ENCODE measurements at places on chromosomes 3 and 15.
A peak's percentile ranks its signal among the peaks of the same experiment; 100 is the strongest.

DNA sequence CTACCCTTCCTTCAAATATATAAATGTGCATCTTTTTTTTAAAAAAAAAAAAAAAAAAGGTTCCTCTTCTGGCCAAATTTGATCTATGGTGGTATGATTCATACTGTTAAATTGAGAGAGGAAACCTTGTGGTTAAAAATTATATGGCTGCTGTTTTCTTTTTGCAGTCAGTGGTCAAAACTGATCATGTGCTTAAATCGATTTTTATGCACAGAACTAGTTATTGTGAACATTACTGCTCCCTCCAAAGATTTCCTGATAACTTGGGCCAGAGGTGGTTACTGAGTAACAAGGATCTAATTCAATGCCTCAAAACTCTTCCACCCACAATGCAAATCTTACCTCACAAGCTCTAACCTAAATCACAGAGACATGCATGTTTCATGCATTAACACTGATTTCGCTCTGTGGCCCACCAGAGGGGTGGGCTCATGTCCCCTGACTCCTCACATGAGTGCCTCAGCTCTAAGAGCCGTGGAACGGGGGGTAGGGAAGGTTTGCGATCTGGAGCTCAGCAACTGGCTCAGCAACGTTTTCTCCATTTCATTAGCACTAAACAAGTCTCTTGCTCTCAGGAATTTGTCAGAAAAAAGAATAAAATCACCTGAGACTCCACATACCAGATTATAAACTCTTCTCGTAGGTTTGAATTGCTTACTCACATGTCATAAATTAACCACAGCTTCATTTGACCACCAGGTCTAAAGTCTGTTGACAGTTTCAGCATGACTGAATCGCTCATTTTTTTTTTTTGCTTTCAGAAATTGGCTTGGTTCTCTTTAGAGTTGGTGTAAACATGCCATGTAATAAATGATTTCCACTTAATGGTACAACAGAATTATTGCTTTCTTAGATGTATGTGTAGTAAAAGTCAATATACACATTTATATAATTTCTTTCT is 280.4 kb downstream of the CD47 start:
- no peak for DNase-seq

DNA sequence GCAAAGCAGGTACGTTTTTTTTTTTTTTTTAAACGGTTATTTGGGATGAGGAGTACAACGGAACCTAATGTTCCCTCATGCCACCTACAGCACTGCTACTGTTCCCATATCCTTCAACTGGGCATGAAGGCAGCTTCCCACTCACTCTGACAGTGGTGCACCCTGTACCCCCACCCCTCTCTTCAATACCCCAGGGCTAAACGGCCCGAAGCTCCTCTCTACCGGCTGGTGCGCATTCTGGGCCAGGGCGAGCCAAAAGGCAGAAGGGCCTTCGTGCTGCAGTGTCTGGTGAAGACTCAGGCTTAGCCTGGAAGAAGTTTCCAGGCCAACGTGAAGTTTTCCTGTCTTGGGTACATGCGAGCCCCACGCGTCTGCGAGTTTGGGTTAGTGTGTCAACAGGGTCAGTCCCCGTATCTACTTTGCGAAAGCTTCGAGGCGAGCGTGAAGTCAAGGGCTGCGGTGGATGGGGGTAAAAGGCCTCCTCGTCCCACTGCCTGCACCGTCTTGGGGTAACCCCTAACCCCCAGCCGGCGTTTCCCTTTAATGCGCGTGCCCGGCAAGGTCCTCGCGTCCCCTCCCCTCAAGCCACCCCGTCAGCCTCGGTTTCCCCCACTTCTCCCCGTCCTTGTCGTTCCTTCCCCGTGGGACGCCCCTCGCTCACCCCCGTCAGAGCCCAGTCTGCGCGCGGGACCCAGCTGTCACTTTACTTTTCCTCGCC is 765 bp upstream of the UBE2E2 start:
- no peak for DNase-seq

- no peak for DNase-seq
Observed at GRCh38 chr15:45550436-45550835, 27.9 kb upstream of the SLC30A4 start.

DNA sequence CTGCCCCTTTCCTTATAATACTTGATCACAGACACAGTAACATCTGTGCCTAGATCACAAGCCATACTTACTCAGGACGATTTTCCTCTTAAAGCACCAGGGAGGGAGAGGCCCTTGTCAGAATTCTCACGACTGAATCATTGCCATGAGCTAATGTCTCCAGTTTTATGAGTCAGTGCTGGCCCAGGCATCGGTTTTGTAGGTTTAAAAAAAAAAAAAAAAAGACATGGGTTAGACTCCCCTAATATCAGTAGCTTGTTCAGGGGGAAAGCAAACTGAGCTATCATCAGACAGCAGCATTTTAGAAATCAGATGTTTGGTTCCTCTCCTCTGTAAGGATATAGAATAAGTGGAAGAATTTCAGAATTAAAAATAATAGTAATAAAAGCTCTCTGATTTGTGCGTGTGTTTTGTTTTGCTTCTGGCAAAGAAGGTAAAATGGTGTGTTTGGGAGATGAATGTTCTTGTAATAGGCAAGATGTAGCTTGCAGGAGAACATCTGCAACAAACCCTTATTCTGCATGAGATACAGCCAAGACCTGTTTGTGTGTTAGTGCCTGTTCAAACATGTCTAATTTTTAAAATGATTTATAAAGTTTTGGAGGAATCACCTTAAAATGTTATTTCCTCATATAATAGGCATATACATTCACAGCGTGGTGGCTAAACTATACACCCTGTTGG is 193.6 kb downstream of the TP63 start:
- peak; percentile 94 for DNase-seq

- no peak for DNase-seq
Observed at GRCh38 chr3:61008153-61008997, 242.9 kb downstream of the FHIT start.

DNA sequence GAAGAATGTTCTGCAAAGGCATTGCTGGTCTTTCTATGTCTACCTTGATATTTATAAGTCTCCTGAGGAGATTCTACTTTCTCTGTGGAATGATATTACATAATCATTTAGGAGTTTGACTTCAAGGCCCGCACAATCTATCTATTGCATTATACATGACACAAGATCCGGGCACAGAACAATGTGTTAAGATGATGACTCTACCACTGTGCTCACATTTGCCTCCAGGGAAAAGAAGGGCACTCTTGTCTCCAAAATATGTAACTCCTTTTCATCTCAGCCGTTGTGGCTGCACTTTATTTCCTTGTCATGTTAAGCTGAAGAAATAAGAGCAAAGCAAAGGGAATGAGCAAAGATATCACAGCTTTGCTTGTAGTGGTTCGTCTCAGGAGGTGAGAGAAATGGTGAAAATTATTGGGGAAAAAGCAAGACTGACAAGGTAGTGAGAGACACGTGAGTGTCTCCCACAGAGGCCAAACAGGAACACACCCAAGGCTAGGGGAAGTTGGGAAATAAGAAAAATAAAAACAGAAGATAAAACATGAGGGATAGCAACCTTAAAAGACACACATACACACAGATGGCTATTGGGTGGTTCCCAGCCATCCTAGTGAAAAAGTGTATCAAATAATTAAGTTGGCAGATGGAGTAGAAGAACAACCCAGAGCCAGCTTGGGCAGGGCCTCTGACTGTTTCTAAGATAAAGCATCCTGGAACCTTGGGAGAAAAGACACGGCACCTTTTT is 184.3 kb downstream of the P3H2 start:
- DNase-seq = no peak

GRCh38 chr15:68106656-68107055 is 52.5 kb downstream of the PIAS1 start:
- DNase-seq = peak; percentile 63

GRCh38 chr3:129305592-129306091 is 27.0 kb downstream of the HMCES start:
- DNase-seq = peak; percentile 78

- DNase-seq = peak; percentile 77
Observed at GRCh38 chr3:27165321-27165721, 203.9 kb downstream of the NEK10 start.

GRCh38 chr3:17014709-17015108 is 130.0 kb downstream of the PLCL2 start:
- no peak for DNase-seq

GRCh38 chr3:40143283-40144090 is 166.0 kb upstream of the EIF1B start:
- no peak for DNase-seq

DNA sequence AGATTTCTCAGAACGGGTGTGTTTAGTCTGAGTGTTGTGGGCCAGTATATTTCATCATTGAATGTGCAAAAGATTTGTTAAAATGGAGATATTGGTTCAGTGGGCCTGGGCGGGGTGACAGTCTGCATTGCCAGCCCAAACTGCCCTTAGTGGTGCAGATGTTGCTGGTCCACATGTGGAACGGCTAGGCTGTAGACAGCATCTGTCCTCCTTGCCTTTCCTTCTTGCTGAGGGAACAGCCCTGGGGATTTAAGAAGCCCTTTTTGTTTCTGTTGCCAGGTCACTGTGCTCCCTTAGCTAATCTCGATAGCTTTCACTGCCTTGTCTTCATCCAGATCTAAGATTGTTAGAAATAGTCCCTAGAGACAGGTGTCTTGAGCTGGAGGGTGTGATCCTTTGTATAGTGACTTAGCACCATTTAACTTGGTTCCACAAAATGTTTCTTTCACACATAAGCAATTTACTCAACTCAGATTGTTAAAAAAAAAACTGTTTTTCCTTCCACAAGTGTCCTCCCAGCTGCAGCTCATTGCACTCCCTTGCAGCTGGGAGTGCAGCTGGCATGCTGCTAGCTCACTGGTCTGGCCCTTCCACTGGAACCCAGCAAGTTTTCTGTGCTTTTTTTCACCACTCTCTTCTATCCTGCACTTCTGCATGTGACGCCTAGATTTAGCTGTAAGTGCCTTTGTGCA is 37.5 kb downstream of the GAP43 start:
- no peak for DNase-seq

GRCh38 chr3:167669699-167670098 is 16.0 kb upstream of the WDR49 start:
- no peak for DNase-seq

GRCh38 chr15:98970799-98971198 is 36.8 kb downstream of the PGPEP1L start:
- DNase-seq = no peak

- no peak for DNase-seq
Observed at GRCh38 chr15:66008940-66009562, 139.8 kb downstream of the RAB11A start.

DNA sequence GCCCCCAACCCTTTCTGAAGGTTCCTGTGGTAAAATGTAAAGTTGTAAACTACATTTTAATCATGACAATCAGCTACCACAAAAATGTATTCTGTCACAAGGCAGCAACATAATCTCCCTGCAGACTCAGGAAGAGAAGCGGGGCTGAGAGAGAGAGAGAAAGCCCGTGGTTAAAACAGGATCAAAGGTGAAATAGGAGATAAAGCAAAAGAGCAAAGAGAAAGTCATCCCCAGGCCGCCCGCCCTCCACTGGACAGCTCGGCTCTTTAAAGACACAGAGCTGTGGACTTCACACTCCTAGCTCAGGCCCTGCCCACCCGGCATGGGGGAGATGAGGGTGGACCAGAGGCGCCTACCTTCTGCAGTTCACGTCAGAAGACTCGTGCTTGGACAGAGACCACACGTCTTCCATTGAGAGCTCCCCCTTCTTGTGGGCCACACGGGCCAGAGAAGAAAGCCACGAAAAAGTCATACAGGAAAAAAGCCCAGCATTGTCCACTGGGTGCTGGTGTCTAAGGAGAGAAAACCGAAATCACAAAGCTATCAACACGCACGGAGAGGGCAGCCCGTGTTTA is 29.4 kb downstream of the ABCC5 start:
- DNase-seq = no peak

GRCh38 chr3:194447161-194447560 is 39.6 kb downstream of the ATP13A3 start:
- peak; percentile 15 for DNase-seq

DNA sequence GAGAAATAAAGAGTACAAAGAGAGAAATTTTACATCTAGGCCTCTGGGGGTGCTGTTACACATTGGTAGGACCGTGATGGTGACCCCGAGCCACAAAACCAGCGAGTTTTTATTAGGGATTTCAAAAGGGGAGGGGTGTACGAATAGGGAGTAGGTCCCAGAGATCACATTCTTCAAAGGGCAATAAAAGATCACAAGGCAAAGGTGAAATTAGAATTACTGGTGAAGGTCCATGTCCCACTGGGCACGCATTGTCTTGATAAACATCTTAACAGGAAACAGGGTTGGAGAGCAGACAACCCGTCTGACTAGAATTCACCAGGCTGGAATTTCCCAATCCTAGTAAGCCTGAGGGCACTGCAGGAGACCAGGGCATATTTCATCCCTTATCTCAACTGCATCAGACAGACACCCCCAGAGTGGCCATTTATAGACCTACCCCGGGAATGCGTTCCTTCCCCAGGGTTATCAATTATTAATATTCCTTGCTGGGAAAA is 4.3 kb downstream of the IRAK2 start:
- DNase-seq = no peak

- peak; percentile 43 for DNase-seq
Observed at GRCh38 chr3:103919327-103919726, 1447.4 kb upstream of the ALCAM start.

DNA sequence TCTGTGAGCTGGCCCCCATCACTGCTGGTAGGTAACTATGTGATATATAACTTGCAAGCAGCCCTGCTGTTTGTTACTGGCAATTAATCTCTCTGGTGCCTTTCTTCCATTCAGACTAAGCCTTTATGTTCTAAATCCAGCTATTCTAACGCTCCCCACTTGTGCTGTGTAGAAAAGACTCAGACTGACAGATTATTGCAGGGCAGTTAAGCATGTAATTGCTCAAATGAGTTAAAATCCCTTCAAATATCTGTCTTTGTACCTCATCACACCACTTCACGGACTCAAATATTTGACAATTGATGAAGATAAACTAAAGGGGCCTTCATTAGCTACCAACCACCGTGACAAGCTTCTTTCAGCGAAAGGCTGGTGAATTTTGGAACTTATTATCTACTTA is 416.2 kb downstream of the NR2F2 start:
- peak; percentile 29 for DNase-seq

DNA sequence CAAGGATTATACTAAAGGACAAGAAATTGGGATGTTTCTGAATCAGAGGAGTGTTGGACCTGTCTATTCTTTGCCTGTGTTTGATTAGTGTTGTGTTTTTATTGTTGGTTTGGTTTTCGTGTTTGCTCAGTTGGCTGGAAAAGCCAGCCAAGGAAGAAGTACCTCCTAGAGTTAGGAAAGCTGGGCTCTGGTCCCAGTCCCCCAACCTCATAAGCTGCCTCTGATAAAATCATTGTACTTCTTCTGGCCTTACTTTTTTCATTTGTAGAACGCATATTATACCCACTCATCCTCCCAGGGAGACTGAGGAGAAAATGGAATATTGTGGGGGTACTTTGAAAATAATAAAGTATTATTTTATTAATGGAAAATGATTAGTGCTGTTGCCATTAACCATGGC is 177.4 kb upstream of the TRIM42 start:
- DNase-seq = no peak

- no peak for DNase-seq
Observed at GRCh38 chr3:38738630-38739395, 77.2 kb downstream of the SCN10A start.
